ENCODE measurements at places on chromosomes 7 and 10. TPM values are rescaled to one million over a fixed set of nuclear protein-coding genes. Genes with fewer than 3 reads are reported as not detected.

Gene GRM8
- not detected for total RNA-seq

Gene RELN
- 1,060 TPM for total RNA-seq

Gene TMEM196
- not detected for total RNA-seq

Gene HSPA12A
- 1.3 TPM for total RNA-seq

Gene ZNF655
- 6.0 TPM for total RNA-seq

Gene NKX1-2
- not detected for total RNA-seq

Gene ZNF503
- 1.3 TPM for total RNA-seq

Gene EZH2
- total RNA-seq = 8.0 TPM

Gene OPN4
- total RNA-seq = not detected

Gene NT5C2
- total RNA-seq = 54.8 TPM

Gene PRXL2A
- total RNA-seq = 263 TPM

Gene TMEM184A
- total RNA-seq = under 0.01 TPM

Gene FRG2B
- not detected for total RNA-seq

Gene CTAGE15
- total RNA-seq = 0.11 TPM

Gene LRRN3
- not detected for total RNA-seq

Gene IDI1
- 43.3 TPM for total RNA-seq

Gene DYDC2
- total RNA-seq = not detected

Gene PLAU
- 1.2 TPM for total RNA-seq

Gene JCAD
- 55.3 TPM for total RNA-seq

Gene MUC3A
- under 0.01 TPM for total RNA-seq

Gene CALHM3
- not detected for total RNA-seq

Gene MUC12
- total RNA-seq = not detected

Gene LRRC4
- total RNA-seq = 1.4 TPM

Gene TAS2R4
- total RNA-seq = 0.33 TPM

Gene FANK1
- 1.1 TPM for total RNA-seq

Gene CALHM1
- not detected for total RNA-seq

Gene GRM3
- not detected for total RNA-seq
